PC-3 (cell line): ENCODE measurements at places on chromosomes 3 and 15. TPM values are rescaled to one million over a fixed set of nuclear protein-coding genes. Genes with fewer than 3 reads are reported as not detected.
A peak's percentile ranks its signal among the peaks of the same experiment; 100 is the strongest.

Gene SEC22A
- 34.3 and 37.9 TPM in 2 replicates for total RNA-seq

Gene BRK1
- total RNA-seq, result 110 and 140 TPM in 2 replicates

Gene ARPIN
- total RNA-seq, result 4.5 and 8.0 TPM in 2 replicates

DNA sequence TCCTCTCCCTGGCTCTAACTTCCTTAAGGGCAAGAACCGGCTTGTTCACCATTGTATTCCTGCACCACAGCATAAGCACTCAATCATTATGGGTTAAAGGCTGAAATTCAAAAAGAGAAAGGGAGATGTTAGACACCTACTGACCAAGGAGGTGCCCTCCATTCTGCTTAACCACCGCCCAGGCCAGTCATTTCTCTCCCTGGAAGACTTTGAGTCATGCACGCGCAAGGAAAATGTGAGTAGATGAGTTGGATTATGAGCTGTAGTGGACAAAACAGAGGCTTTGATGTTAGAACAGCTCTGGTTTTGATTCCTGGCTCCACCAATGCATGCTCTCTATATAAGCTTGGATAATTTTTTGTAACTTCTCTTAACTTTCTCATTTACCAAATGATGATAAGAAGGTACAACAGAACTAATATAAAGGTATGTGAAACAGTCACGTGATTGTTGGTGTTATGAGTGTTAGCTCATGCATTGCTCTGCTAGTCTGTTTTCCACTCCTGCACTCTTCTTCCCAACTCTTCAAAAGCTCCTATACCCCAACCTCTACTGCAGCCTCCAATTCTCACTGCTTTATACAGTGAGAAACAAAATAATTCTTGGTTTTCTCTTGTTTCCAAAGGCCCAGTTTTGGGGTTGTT lies 148.4 kb upstream of the ATP11B start:
- DNase-seq, result no peak

GRCh38 chr3:196198771-196199753 lies 12.1 kb downstream of the ZDHHC19 start:
- DNase-seq, result no peak

- DNase-seq, result peak; percentile 6
Observed at GRCh38 chr15:25600751-25601150, 161.9 kb upstream of the UBE3A start.

DNA sequence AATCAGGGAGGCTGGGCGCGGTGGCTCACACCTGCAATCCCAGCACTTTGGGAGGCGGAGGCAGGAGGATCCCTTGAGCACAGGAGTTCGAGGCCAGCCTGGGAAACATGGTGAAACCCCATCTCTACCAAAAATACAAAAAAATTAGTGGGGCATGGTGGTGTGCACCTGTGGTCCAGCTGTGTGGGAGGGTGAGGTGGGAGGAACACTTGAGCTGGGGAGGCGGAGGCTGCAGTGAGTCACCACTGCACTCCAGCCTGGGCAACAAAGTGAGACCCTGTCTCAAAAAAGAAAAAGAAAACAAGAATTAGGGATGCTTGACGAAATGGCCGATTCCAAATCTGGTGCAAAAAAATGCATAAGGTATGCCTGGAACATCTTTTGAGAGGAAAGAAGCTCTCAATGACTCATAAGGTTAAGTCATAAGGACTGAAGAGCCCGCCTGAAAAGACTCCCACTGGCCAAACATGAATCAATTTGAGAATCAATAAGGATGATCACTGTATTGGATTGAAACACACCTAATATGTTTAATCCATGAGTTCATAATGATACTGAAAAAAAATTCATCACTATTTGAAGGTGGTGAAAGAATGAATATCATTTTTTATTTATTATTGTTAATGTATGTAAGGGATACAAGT lies 27.7 kb downstream of the BLM start:
- DNase-seq, result no peak

DNA sequence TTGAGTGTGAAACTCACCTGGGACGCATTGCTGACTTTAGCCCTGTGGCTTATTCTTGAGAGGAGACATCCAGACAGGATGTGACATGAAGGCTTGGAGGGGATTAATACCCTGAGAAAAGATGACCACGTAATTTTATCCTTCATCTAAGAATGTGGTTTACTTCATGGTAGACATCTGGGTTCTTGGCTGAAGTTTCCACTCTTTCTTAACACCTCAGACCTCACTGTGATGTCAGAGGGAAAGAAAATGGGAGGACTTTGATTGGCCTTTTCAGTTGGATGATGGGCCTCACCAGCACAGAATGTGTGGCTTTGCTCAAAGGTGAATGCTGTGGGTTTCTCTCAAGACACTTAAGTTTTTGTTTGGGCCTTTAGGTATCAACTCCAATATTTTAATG lies 16.5 kb downstream of the GORASP1 start:
- DNase-seq, result no peak
